ENCODE measurements at places on chromosomes 7 and 10.

DNA sequence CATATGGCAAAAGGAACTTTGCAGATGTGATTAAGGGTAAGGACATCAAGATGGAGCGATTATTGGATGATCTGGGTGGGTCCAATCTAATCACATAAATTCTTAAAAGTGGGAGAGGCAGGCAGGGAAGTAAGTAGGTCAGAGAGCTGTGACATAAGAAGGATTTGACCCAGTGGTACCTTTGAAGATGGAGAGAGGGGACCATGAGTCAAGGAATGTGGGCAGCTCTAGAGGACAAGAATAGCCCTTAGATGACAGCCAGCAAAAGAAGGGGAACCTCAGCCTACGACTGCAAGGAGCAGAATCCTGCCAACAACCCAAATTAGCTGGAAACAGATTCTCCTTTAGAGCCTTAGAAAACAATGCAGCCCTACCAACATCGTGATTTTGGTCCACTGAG lies 34.5 kb downstream of the LAMB1 start:
- no peak for DNase-seq

DNA sequence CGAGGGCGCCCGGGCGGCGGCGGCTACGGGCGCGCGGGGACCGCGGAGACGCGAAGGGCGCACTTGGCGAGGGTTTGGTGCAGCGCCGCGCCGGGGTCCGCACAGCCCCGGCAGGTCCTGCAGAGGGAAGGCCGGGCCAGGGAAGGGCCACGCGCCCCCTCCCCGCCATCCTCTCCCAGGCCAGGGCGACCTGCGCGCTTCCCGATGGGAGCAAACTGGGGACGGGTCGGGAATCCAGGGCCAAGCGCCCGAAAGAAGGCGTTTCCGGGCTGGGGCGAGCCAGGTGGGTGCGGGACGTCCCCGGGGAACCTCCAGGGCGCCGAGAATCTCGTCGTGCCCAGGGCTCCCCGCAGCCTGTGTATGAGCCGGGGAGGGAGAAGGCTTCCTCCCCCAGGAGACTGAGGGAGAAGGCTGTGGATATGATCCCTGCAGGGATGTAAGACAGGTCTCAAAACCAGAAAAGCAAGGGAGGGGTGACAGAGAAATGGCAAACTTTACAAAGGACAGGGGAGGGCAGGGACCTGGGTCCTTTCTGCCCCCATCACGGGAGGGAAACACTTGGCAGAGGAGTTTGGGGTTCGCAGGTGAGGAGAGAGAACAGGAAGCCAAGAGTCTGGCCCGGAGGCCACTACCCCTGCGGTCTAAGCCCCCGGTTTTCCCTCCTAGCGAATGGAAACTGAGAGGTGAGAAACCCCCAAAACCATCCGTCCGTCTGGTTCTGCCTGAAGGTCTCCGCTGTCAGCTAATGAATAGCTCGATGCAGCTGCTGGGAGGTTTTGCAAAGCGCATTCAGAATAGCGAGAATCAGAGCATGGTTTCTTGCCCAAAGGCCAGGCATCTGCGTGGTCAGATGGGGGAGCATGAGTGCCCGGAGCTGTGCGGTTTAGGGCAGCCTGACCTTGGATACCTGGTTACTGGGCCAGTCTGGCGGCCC lies 674 bp downstream of the AMZ1 start:
- no peak for DNase-seq

GRCh38 chr7:93926800-93927199 lies 5.3 kb downstream of the GNG11 start:
- DNase-seq, result no peak

- DNase-seq, result no peak
Observed at GRCh38 chr7:100065452-100066186, 15.9 kb downstream of the ZNF3 start.

GRCh38 chr7:84040355-84040754 lies 154.2 kb downstream of the SEMA3A start:
- DNase-seq, result no peak

DNA sequence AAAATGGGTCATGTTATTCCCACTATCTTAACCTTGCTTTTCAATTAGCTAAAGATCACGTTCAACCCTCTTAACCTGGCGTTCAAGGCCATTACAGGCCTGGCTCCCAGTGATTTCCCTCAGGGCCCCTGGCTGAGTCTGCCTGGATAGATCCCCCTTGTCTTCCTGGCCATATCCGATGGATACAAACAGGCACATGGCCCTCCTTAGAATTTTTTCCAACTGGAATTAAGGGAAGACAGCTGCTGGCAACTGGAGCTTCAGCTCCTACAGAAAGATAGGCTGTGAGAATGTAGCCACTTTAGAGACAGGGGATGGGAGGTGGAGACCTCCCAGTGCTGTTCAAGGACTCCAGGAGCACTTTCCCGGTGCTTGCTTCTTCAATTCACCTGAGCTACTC lies 63.1 kb upstream of the ITGA8 start:
- no peak for DNase-seq

DNA sequence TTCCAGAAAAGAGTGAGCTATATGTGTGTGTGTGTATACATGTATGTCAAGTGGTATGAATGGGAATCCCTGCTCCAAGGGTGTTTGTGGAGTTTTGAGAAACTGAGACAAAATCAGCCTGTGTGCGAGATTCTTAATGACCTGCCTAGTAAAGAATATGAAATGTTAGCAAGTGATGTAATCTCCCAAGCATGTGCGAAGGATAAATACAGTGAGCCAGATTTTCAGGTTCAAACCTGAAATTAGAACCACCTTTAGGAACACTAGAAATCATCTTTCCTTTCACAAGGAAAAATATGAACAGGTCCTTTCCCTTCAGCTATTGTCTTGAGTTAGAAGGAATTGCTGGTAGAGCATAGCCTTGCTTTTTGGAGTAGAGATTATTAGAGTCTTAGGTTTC lies 457.6 kb downstream of the LRMDA start:
- no peak for DNase-seq

GRCh38 chr7:13986208-13986607 lies 3.3 kb downstream of the ETV1 start:
- DNase-seq, result no peak

GRCh38 chr10:95850791-95851190 lies 57.0 kb upstream of the CC2D2B start:
- no peak for DNase-seq

DNA sequence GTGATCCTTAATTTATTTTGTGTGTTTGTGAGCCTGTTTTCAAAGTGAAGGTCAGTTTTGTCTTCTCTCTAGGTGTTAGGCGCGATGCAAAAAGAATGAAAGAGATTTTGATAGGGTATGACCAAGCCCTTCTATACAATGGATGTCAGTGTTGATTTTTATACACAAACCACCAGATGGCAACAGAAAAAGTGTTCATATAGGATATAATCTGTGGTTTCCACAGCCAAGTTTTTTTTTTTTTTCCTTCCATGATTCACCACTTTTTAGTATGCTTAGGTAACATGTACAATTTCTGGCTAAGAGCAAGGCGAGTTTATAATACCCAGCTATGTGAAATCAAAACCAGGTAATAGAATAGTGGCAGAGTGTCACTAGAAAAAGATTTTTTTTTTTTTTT lies 8.1 kb downstream of the SDK1 start:
- no peak for DNase-seq

DNA sequence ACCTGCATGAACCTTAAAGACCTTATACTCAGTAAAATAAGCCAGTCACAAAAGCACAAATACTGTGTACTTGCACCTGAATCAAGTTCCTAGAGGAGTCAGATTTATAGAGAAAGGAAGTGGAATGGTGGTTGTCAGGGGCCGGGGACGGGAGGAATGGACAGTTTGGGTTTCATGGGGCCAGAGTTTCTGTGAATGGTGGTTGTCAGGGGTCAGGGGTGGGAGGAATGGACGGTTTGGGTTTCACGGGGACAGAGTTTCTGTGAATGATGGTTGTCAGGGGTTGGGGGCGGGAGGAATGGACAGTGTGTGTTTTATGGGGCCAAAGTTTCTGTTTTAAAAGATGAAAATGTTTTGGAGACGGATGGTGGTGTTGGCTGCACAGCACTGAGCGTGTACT lies 260.0 kb upstream of the MKI67 start:
- DNase-seq, result no peak

DNA sequence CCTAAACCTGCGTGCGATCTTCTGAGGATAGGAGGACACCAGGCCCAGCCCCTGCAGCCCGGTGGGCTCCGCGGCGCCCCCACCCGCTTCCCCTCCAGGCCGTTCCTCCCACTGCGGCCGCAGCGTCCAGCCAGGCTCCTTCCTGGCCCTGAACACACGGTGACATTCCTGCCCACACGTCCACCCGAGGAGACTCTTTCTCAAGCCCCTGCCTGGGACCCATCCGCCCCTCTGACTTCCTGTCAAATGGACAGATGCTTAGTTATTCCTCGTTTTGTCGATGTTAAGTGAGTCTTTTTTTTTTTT lies 32.4 kb upstream of the RNF32 start:
- no peak for DNase-seq

Data from activated T-cell treated with anti-CD3 and anti-CD28 coated beads for 1 hour (primary cell).